ENCODE measurements at places on chromosomes 12 and 14.

- DNase-seq = no peak
Observed at GRCh38 chr14:97942921-97943320, 1145.7 kb downstream of the VRK1 start.

GRCh38 chr14:100092832-100093231, 27.6 kb downstream of the EVL start:
- no peak for DNase-seq

DNA sequence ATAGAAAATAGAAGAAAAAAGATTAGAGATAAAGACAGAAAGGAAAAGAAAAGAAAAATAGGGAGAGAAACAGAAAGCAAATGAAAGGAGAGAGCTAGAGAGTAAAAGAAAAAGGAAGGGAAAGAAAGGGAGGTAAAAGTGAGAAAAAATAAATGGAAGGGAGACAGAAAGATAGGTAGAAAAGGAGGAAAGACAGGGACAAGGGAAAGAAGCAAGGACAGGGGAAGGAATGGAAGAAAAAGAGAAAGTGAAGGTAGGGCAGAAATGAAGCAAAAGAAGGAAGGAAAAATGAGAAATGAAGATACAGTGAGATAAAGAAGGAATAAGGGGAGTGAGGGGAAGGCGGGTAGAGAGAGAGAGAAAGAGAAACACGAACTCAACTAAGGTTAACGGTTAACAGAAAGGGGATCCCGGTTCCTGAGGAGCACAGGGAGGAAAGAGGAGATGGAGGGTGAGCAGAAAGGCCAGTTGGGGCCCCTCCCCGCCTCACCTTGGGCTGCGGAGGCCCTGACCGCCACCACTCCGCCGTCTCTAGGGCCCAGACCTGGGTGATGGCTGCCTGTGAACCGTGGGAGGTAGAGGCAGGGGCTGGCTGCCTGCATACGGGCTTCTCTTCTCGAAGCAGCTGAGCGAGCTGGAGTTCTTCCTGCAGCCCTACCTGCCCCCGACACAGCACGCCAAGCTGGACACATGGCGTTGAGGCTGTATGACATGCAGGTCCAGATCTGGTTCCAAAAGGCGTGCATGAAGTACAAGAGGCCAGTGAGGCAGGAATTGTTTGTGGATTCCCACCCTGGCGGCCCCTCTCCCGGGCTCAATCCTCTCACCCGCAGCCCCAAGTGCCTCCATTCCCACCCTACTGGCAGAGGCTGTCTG, 59.5 kb downstream of the SMUG1 start:
- DNase-seq = no peak

- no peak for DNase-seq
Observed at GRCh38 chr12:130573766-130574165, 142.3 kb downstream of the RIMBP2 start.

- no peak for DNase-seq
Observed at GRCh38 chr12:80659512-80660063, 47.8 kb upstream of the MYF6 start.

DNA sequence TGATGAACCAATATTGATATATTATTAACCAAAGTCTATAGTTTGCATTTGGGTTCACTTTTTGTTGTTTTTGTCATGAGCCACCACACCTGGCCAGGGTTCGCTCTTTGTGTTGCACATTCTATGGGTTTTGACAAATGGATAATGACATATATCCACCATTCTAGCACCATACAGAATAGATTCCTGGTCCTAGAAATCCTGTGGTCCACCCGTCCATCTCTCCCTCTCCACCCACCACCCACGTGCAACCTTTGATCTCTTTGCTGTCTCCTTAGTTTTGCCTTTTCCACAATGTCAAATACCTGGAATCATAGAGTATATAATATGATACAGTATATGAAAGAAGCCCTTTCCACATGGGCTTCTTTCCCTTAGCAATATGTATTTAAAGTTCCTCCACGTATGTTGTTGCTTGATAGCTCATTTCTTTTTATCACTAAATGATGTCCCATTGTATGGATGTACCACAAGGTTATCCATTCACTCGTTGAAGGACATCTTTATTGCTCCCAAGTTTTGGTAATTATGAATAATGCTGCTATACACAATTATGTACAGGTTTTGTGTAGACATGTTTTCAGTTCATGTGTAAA, 7.4 kb downstream of the RPL6 start:
- DNase-seq = no peak

All from GM04504 (cell line).